ENCODE measurements at places on chromosomes 5 and 9.

DNA sequence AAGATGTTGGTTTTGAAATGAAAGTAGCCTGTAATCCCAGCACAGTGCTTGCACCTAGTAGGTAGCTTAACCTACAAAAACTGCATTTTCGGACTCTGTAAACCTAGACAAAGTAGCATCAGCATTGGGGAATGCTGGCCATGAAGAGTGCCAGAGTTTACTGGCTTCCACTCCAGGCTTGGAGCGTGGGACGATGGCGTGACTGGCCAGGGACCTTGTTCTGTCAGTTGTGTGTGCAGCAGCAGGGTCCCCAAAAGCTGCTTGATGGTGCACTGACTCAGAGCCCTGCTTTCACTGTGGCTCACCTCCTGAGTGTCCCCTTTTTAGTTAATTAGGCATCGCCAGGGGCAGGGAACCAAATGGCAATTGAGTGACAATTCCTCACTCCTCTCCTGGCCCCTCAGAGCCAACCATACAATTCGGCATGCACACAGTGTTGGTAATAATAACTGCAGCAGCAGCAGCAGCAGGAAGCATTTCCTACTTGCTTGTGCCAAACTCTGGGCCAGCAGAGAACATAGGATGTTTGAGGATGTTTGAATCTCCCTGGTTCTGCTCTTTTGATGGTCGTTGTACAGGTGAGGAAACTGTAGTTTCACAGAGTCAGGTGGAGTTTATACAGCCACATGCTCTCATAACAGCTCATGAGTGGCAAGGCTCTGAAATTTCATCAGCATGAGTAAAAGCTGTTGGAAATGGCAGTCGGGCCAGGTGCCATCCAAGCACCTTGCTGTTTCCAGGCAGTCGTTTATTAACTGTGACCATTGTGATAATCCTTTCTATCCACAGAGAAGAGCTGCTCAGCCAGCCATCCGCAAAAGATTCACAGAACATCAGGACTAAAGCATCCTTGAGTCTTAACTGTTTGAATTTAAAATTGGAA lies 4.2 kb downstream of the UBE2QL1 start:
- no peak for DNase-seq

DNA sequence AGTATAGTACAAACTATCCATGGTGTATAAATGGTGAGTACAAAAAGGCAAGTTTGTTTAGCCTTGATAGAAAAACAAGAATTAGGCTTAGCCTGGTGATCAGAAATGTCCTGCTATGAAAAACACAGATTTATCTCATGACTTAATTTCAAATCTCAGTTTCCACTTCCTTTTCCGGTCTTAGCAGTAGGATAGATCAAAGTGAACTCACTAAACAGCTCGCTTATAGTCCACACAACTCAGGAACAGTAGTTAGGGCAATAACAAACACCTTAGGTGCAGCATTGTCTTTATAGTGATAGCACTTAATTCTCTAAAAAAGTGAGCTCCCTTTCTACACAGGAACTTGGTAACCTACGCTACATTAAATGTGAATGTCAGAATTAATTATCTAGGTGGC lies 11.4 kb downstream of the GOLGA1 start:
- DNase-seq, result no peak

GRCh38 chr5:16784843-16785791 lies 151.0 kb downstream of the MYO10 start:
- no peak for DNase-seq

GRCh38 chr5:88695232-88695631 lies 187.8 kb downstream of the MEF2C start:
- DNase-seq, result no peak

DNA sequence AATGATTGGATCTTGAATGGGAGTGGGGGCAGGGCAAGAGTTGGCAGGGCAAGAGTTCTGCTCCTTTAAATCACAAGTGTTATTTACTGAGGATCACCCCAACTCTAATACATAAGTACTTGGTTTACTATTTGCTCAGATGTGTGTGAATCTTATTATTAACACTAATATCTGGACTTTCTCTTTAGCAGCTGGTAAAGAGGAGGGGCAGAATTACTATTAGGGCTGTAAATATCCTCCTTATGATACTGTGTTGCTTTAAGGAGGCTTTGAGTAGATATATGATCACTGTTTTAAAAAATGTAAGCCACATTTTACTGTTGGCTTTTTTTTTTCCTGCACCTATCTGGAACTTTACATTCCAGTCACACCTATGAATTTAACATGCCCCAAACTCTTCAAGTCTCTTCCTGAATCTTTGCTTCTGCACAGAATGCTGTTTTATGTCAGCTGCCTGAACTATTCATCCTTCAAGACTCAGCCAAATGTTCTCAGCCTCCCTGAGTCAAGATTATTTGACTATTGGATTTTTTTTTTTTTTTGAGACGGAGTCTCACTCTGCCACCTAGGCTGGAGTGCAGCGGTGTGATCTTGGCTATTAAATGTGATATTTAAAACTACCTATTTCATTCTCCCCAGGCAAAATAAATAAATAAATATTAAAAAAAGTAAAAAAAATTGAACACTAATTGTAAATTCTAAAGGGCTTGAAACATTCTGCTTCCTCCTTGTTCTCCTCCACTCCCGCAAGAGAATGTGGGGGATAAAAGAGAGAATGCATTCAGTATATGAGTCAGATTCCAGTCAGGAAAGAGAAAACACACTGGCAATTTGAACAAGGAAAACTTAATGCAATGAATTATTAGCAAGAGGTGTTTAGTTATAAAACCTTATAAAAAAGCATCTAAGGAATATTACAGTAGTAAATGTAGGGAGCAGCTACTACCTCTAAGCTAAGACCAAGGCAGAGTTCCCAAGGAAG lies 99.3 kb downstream of the FOCAD start:
- no peak for DNase-seq

- no peak for DNase-seq
Observed at GRCh38 chr9:72294936-72295335, 70.1 kb downstream of the ZFAND5 start.

GRCh38 chr9:77848897-77849296 lies 182.7 kb downstream of the GNAQ start:
- peak; percentile 88 for DNase-seq

GRCh38 chr5:170361116-170361515 lies 28.1 kb downstream of the KCNMB1 start:
- no peak for DNase-seq

DNA sequence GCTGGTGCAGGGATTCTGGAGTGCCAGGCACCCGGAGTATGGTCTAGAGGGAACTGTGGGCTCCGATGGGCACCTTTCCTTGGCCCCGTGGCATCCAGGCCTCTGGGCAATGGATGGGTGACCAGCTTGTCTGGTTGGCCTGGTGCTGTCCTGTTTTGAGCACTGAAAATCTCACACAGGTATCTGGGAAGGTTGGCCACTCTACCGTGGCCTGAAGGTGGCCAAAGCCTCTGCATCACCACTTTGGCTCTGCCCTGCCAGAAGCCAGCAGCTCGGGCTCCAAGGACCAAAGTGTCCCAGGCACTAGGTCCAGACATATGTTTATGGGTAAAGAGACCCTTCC lies 28.8 kb downstream of the SLC6A7 start:
- DNase-seq, result no peak

- peak; percentile 88 for DNase-seq
Observed at GRCh38 chr5:116492016-116492623, 82.5 kb downstream of the SEMA6A start.

GRCh38 chr5:56838409-56839039 lies 23.2 kb downstream of the MAP3K1 start:
- DNase-seq, result peak; percentile 56

- no peak for DNase-seq
Observed at GRCh38 chr5:108814551-108814950, 66.9 kb downstream of the FER start.

DNA sequence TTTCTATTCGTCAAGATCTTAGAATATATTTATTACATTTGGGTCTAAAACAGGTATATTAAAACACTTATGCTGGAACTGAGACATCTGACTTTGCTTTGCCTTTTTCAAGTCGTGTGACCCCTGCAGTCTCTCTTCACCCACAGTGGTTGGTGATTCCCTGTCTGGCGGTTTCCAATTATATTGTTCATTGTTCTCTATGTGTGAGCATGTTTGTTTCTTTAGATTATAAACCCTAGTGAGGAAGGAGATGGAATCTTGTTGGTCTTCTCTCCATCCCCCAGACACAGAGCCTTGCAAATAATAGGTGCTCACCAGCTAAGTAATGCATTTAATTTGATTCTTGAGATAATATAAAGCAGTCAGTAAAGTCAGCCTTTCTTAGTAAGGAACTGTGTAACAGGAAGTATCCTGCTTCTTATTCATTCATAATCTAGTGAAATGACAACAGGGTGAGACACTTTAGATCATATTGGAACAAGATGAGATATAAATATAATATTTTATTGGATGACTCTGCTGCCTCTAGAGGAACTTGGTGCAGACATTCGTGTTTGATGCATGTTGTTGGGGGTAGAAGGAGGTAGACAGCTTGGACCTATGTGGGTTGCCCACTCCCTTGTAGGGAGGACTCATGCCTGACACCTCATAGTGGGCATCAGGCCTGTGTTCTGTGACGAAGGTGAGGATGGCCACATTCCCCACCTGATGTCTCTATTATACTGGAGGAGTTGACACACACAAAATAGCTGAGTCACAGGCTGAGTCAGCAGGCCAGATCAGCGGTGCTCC lies 88.1 kb downstream of the FGF1 start:
- DNase-seq, result peak; percentile 77

- DNase-seq, result no peak
Observed at GRCh38 chr5:8094304-8094703, 225.4 kb downstream of the MTRR start.

DNA sequence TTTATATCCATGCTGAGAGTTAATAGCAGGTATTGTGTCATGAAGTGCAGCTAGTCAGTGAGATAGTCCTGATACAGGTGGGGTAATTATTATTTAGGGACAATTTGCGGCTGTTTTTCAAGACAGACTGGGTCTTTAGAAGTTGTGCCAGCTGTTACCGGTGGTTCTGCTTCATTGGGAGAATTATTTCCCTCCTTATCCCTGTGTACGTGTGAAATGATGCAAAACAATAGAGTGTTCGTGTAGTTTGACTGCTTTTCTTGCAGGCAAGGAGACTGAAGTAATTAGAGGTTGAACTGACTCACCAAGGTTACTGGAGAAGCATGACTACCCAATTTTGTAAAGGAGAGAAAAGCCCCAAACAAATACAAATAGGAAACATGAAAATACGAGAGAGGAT lies 101.7 kb downstream of the ARRDC3 start:
- peak; percentile 81 for DNase-seq

GRCh38 chr5:17024686-17025180 lies 88.6 kb upstream of the MYO10 start:
- DNase-seq, result no peak

- DNase-seq, result no peak
Observed at GRCh38 chr9:124284237-124284831, 26.6 kb downstream of the NEK6 start.

DNA sequence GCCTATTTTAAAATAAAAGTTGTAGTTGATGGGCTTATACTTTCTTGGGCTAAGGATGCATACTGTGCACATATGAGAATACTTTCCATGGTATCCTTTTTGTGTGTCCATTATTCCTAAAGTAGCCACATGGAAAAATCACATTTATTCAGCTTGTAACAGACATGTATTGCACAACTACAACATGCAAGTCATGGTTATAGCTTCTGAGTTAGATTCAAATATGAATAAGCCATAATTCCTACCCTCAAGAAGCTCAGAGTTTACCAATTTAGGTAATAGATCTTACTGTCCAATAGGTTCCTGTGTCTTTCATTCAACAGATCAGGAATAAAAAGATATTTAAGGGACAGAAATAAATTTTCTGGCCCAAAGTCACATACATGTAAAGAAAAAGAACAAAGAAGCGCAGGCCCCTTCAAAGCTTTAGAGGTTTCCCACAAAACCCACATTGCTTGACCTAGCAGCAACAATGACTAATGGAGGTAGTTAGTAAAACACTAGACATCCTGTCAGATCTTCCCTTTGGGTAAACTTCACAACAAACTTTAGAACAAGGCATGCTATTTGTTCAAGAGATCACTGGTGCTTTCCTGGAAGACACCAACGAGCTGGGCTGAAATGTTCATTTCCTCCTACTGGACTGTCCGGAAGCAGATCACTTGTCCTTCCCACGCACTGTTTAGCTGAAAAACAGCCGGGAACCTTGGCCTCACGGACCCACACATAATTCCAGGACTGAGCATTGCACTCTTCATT lies 78.4 kb upstream of the ITGA1 start:
- no peak for DNase-seq

GRCh38 chr5:31671339-31671741 lies 32.4 kb downstream of the PDZD2 start:
- DNase-seq, result peak; percentile 9

- DNase-seq, result no peak
Observed at GRCh38 chr9:33048054-33048465, 23.0 kb downstream of the DNAJA1 start.

- DNase-seq, result no peak
Observed at GRCh38 chr9:426264-426663, 211.6 kb downstream of the DOCK8 start.

GRCh38 chr5:157303023-157303422 lies 37.1 kb downstream of the CYFIP2 start:
- no peak for DNase-seq

DNA sequence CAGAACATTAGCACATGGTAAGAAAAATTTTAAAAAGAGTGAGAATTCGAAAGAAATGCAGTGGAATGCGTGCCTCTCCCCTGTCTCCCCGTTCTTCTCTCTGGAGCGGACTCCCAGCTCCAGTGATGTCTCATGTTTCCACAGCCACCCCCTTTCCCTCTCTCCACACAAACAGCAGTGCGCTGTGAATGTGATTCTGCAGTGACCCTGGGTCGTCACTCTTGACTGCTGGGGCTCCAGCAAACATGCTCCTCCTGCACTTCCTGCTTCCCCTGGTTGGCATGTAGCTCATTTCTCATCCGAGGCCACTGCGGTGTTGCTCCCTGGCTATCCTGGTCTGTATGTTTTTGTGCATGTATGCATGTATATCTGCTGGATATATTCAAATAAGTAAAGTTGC lies 13.3 kb downstream of the PHF2 start:
- DNase-seq, result no peak

GRCh38 chr9:82081496-82081895 lies 92.9 kb downstream of the SPATA31D1 start:
- DNase-seq, result no peak

GRCh38 chr5:38648703-38649291 lies 92.4 kb upstream of the LIFR start:
- no peak for DNase-seq

GRCh38 chr5:115297031-115297430 lies 577 bp upstream of the CCDC112 start:
- no peak for DNase-seq

DNA sequence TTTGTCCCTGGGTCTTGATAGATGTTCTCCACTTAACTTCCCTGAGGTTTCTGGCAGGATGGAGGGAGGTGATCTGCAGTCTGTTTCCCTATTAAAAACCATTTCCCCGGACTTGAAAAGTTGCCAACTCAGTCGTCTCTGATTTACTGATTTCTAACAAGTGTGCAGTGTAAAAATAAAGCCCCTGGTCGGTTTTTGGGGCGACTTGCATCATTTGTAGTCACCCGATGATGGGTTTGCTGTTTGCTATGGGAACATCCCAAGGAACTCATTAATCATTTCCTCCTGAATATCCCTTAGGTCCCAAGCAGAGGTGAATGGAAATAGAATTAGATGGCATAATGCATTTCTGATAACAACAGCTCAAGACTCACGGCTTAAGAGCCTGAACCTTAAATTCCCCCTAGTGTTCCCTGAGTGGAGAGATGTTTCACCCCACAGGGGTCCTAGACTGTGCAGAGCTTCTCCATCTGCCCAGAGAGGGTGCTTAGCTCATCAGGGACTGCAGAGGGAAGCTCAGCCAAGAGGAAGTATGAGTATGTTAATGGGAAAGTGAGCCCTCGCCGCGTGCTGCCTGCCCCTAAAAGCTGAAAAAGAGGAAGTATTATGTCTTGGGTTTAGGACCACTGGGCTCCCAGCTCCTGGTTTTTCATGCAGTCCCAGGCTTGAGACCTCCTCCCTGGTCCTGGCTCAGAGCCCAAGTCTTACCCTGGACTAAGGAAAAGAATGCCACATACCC lies 115.1 kb upstream of the DAP start:
- DNase-seq, result no peak
